ENCODE measurements at places on chromosomes 5 and 9. TPM values are rescaled to one million over a fixed set of nuclear protein-coding genes. Genes with fewer than 3 reads are reported as not detected.

Gene SAPCD2
- 0.43 TPM for total RNA-seq

Gene PCDHGA5
- total RNA-seq: 0.32 TPM

Gene APBA1
- total RNA-seq: 13.7 TPM

Gene C9orf57
- total RNA-seq: not detected

Gene PCDHB5
- 0.74 TPM for total RNA-seq

Gene LECT2
- 20.6 TPM for total RNA-seq

Gene TMEM252
- total RNA-seq: not detected

Gene ANKHD1
- total RNA-seq: 64.4 TPM

GRCh38 chr5:123455640-123456039, 32.4 kb upstream of the CEP120 start:
- no peak for DNase-seq

- no peak for DNase-seq
Measured at GRCh38 chr5:38211354-38211710, 47.0 kb upstream of the EGFLAM start.

GRCh38 chr5:9381464-9381863, 164.4 kb downstream of the SEMA5A start:
- no peak for DNase-seq

DNA sequence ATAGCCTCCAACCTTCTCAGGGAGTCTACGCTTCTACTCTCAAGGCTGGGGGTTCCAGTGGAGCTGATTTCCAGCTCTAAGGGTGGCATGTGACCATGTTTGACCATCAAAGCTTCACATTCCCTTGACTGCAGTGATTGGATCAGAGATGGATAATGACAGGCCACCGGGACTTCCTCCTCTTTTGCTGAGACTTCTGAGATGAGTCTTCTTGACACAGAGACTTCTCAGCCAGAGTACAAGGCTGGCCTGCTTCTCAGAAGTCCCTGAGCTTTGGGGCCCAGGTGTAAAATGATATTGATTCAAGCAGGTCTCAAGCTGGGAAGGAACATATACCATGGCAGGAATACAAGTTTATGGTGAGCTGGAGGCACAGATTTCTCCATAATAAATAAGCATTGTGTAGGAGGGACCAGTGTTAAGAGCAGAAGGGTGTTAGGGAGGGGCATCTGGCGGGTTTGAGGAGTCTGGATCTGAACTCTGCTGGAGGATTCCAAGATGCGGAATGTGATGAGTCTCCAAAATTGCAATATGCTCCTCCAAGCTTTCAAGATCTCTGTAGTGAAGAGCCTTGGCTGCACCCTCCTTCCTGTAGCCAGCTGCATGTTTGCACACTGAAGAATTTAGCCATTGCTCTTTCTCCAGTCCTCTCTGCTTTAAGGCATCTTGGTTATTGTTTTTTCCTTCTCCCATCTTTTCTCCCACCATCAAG, 41.7 kb upstream of the HSD17B4 start:
- DNase-seq: no peak

GRCh38 chr9:10268531-10269485, 344.0 kb downstream of the PTPRD start:
- DNase-seq: peak; percentile 38

- peak; percentile 59 for DNase-seq
Measured at GRCh38 chr5:113487781-113488644, at the start of gene MCC. Gene MCC (minus strand): TSS chr5:113488453.

DNA sequence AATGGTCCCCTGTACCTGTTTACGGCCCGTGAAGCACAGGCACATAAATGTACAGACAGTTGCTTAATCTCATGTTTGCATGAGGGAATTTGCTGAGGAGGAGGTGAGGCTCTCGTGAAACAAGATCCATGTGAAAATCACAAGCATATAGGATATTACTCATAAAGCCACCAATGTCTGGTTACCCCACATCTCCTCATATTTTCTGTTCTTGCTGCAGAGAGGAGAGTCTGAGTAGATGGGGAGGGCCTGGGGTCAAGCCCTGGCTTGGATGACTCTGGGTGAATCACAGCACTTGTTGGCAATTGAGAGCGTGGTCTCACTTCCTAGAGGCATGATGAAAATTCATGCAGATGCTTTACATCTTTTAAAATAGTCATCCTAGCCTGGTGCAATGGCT, 975 bp downstream of the AGXT2 start:
- DNase-seq: no peak

- DNase-seq: no peak
Measured at GRCh38 chr5:150130493-150130922, 25.1 kb downstream of the PDGFRB start.

- no peak for DNase-seq
Measured at GRCh38 chr9:221989-222776, 7.5 kb downstream of the DOCK8 start.

DNA sequence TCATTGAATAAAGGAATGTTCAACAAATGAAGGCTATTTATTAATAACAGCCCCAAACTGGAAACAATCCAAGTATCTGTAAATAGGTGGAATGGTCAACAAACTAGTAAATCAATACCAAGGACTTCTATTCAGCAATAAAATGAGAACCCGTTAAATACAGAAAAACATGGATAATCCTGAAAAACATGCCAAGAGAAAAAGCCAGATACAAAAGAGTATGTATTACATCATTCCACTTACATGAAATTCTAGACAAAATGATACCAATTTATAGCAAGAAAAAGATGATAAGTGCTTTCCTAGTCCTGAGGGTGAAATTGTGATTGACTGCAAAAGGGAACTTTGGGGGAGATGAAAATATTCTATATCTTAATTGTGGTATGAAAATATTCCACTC, 3.1 kb downstream of the PJA2 start:
- no peak for DNase-seq

- DNase-seq: no peak
Measured at GRCh38 chr5:111509119-111509518, 3.2 kb downstream of the STARD4 start.

DNA sequence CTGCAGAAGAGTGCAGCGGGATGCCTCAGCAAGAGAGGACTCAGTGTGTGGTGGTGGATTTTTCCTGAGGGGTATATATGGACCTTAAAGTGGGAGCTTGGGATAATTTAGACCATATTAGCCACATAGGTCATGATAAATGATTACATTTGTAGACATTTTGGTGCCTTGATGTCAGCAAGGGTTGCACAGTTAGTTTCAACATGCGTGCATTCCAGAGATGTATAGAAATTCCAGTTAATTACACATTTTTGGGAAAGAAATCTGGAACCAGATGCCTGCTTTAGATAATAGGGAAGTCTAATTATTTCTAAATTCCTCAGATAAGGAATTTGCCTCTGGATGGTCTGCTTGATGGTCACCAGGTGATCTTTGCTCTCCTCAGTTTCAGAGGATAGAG, 440.6 kb upstream of the PAPPA start:
- DNase-seq: no peak

DNA sequence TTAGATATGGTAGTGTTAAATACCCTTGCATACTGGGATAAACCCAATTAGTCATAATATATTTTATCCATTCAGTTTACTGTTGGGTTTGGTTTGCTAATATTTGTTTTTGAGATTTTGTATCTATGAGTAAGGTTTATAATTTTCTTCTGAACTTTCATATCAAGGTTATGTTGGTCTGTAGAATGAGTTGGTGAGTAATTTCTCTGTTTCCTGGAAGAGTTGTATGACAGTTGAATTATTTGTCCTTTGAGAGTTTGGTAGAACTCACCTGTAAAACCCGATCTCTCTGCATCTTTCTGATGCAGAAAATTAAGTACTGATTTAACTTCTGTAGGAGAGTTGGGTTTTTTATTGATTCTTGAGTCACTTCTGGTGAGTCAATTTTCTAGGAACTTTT, 20.4 kb downstream of the DDX4 start:
- no peak for DNase-seq

- no peak for DNase-seq
Measured at GRCh38 chr9:132016456-132016855, 63.2 kb downstream of the MED27 start.

DNA sequence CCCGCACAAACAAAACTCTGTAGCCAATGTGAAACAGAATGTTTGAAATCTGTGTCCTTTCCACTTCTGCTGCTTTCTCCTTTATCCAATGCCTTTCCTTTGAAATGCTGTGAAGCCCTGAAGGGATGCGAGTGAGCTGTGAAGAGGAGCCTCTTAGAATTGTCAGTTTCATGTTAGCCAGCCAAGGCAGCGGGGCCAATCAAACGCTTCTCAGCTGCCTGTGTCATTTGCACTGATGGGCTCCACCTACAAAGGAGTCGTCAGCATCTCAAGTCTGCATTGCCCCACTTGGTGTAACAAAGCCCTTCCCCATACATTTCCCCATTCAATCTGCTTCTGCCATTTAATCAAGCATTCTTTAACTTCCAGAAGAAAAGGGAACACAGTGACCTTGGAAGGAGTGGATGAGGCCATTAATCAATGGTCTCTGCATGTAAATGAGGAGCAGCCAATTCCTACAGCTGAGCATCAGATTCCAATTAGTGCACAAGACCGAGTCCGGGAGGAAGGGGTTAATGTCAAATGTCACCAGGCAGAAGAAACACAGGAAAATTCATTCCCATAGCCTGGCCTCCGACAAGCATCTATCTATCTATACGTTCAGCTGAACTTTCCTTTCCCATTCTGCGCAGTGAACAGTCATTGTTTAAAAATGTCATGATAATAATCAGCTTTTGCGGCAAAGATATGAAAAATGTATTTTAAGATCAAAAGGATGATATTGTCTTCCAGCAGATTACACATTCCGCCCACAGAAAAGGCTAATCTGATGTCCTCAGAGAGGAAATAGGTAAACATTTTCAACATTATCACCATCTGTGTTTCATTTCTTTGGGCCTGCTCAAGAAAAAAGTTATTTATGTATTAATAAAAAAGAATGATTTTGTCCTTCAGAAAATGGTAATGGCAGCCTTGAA, 154.6 kb downstream of the FSTL4 start:
- DNase-seq: no peak

DNA sequence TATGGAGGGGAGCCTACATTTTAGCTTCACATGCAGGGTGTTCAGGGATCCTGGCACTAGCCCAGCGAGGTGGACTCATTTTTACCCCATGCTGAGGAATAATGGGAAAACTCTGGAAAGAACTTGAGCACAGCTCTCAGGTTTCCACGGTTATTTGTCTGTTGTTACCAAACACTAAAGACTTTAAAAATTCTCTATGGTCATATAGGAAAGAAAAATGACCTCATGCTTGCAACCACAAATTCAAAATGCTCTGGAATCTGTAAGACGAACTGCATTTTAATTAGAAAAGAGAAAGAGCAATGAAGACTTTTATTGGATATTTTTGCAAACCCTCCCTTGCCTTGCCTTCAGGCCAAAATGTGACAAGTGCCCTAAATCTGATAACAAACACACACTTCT, 606.9 kb downstream of the EBF1 start:
- DNase-seq: no peak

GRCh38 chr9:124344291-124345050, 70.8 kb downstream of the PSMB7 start:
- peak; percentile 52 for DNase-seq

DNA sequence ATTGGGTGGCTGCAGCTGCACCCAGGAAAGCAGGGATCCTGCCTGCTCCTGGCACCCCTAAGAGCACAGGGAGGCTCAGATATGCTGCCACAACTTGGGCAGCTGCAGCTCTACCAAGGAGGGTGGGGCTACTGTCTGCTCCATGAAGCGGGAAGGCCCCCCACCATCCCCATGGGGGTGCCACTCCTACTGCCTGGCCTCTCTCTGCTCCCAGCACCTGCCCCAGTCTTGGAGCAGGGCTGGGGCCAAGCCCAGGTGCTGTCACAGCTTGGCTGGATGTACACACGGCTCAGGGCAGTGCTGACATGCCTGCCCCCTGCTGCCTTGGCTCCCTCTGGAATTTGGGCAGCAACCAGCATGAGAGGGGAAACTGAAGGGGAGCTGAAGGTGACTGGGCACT, 214.7 kb upstream of the PLPPR1 start:
- DNase-seq: no peak

- DNase-seq: no peak
Measured at GRCh38 chr5:173451031-173451430, 122.8 kb upstream of the STC2 start.

DNA sequence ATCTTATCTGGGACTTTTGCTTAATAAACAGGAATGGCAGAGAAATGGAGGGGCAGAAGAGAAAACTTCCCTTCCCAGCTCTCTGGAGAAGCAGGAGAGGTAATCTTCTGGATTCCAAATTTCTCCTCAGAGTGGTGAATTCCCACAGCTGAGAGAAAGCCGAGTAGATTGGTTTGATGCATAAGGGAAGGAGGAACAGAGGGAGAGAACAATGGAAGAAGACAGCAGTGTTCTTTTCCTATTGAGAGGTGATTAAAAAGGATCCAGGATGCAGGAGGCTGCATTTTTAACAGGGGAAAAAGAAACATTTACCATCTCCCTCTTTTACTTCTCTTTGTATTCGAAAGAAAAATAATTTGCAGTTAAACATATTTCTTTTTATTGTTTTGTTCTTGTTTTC, 13.1 kb downstream of the SH3RF2 start:
- DNase-seq: no peak

- no peak for DNase-seq
Measured at GRCh38 chr5:102312586-102313370, 16.7 kb upstream of the SLCO4C1 start.

DNA sequence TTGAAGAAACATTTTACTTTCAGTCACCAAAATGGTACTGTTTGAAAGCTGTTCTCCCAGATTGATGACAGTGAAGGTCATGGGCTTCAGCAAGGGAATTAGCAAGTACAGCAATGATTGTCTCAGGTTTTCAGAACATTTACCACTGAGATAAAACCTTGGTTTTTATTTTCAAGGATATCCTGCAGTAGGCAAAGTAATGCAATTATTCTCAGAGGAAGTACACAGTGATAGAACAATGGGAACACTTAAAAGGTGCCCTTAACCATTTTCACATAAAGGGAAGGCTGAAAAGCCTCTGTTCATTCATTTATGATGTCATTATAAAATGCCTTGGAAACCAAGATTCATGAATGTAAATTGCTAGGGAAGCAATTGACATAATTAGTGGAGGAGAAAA, 471.8 kb upstream of the ACO1 start:
- DNase-seq: no peak

DNA sequence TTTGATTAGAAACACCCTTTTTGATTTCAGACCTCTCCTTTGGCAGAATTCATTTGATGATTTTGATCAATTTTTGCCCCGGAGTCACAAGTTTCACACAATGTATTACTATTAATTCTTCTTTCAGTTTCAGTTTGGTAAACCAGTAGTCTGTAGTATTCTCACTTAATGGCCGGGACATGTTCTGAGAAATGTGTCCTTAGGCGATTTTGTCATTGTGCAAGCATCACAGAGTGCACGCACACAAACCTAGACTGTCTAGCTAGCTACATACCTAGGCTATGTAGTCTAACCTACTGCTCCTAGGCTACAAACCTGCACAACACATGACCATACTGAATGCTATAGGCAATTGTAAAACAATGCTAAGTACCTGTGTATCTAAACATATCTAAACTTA, 662.5 kb downstream of the IRX1 start:
- no peak for DNase-seq

GRCh38 chr9:132776268-132776667, 101.8 kb downstream of the AK8 start:
- no peak for DNase-seq

- no peak for DNase-seq
Measured at GRCh38 chr5:171395042-171395441, 7.4 kb downstream of the NPM1 start.

All from right lobe of liver (tissue), 6 donors.